ENCODE measurements at places on chromosomes 2 and 18.

- no peak for DNase-seq
These were observed 112.0 kb upstream of the SLC66A3 start for GRCh38 chr2:11043245-11043644.

GRCh38 chr2:86002375-86002774, 103.3 kb downstream of the POLR1A start:
- DNase-seq, result no peak

GRCh38 chr2:191231995-191232394, 13.2 kb upstream of the MYO1B start:
- no peak for DNase-seq

DNA sequence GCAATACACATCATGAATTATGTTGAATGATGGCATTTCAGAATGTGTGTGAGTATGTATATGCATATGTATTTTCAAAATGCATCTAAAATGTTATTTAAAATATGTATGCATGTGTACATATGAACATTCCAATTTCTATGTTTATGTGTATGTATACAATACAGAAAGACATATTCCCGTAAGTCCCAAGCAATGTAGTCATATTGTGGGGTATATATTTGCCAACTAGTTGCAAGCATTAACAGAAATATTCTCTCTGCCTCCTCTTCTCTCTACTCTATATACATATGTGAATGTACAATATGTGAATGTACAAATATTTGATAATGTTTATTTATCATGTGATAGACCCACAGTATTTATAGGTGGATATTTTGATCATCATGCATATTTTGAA, 345.8 kb upstream of the ZEB2 start:
- DNase-seq, result no peak

DNA sequence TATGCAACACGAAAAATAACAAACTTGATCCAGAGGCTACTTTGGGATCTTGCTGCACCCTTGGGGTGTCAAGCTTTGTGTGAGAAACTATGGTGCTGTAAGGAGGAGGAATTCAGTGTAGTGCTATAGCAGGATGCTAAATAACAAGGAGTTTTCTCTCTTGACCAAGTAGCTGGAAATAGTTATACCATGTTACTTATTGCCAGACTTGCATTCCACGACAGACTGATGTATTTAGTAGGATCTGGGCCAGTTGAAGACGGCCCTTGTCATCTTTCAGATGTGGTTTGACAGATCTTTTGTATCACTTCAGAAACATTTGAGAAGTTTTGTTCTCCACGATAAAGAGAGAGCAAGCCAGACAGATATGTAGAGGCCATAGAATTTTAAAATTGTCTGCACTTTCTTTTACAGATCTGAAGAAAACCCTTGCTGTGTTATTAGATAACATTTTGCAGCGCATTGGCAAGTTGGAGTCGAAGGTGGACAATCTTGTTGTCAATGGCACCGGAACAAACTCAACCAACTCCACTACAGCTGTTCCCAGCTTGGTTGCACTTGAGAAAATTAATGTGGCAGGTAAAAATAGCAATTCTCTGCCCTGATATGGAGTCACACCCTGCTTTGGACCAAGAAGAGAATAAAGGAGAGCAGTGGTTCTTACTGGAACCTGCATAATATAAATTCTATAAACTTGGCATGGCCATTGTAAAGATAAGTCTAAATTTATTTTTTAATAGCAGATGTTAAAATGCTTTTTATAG, 16.3 kb downstream of the MGAT5 start:
- no peak for DNase-seq

Measured in glutamatergic neuron (in vitro differentiated cells).